NCI-H146 (cell line): ENCODE measurements at places on chromosomes 2 and 18.

- DNase-seq = peak; percentile 13
Measured at GRCh38 chr18:45245091-45245511, 370.2 kb upstream of the SLC14A2 start.

- no peak for DNase-seq
Measured at GRCh38 chr2:55973673-55974072, 50.1 kb upstream of the EFEMP1 start.

DNA sequence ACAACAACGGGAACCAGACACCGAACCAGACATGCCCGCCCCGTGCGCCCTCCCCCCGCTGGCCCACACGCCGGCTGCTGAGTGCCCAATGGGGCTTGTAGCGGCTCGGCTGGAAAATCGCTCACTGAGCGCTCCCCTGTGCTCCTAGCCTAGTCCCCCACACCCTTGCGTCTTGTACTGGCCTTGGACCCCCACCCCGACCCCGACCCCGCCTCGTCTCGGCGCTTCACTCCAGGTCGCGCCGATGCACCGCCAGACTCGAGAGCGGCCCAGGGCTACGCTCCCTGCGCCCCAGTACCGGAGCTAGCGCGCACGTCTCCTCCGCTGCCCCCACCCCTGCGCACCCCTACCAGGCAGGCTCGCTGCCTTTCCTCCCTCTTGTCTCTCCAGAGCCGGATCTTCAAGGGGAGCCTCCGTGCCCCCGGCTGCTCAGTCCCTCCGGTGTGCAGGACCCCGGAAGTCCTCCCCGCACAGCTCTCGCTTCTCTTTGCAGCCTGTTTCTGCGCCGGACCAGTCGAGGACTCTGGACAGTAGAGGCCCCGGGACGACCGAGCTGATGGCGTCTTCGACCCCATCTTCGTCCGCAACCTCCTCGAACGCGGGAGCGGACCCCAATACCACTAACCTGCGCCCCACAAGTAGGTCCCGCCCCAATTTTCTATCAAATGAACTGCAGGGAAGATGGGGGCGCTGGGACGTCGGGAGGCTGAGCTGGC is 1.5 kb downstream of the GAD1 start:
- no peak for DNase-seq

DNA sequence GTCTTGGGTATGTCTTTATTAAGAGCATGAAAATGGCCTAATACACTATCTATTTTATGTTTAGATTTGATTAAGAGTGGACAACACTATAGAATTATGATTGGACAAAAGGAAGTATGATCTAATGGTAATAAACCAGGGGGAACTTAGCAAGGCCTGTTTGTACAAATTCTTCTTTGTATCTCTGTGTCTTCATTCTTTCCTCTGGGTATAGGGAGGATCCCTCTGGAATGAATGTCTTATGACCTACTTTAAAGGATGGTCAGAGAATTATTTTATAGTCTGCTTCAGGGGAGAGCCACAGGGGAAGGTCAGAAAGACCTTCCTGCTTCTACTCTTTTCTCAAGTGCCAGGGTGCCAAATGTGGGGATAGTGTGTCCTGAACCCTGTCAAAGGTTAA is 42.8 kb upstream of the FANCL start:
- no peak for DNase-seq

GRCh38 chr2:73999881-74000597 is 15.3 kb downstream of the TET3 start:
- no peak for DNase-seq

DNA sequence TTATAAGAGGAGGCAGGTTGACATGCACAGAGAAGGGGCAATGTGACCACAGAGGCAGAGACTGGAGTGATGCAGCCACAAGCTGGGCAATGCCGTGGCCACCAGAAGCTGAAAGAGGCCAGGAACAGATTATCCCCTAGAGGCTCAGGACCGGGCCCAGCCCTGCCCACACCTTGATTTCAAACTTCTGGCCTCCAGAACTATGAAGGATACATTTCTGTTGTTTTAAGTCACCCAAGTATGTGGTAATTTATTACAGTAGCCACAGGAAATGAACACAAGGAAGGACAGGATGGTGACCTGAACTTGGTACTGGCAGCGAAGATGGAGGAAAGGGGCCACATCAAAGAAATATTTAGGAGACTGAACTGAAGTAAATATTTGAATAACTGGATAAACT is 66.8 kb upstream of the RIOK3 start:
- DNase-seq = no peak

DNA sequence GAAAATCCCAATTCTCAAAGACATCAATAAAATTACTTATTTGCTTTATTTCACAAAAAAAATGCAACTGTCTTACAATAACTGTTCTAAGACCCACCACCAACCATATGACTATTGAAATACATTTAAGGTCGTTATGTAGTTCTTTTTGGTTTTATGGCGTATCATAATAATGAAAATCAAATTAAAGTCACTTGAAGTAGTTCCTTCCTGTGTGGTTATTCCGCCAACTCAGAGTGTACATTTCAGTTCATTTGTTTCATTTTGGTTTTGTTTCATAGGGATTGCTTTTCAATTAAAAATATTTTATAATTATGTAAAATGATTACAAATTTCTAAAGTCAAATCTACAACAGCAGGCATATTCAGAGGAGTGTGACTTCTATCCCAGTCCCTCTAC is 45.9 kb upstream of the AAK1 start:
- DNase-seq = no peak

- peak; percentile 75 for DNase-seq
Measured at GRCh38 chr18:10202845-10203321, 251.6 kb upstream of the APCDD1 start.

DNA sequence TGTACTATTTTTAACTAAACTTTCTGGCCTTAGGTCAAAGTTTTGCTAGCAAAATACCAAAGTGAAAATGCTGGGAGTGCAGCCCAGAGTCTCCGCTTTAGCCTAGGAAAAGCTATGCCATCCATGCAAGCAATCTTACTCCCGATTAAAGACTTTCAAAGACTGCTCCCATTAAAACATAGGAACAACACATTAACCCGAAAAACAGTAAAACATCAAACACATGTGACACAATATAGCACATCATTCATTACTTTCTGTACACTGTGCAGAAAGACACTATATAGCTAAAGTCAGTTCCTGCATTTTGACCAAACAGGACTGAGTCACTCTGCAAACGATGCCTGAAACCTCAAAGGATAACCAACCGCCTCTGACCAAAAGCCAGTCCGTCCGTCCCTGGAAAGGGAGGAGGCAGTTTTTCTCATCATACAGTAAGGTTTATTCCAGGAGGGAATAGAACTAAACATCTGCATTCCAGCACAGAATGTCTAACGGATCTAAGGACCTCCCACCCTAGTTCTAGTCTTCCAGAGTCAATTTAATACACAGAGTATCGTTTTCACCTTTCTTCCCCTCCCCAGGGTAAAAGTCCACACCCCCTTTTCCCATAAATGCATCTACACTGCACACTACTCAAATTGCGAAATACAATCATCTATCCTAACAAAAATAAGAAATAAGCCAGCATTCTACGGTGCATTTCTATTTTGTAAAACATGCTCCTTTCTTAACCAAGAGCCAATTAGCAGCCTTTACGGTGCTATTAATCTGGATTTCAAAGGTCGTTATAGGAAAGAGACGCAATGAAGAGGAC is 1.7 kb downstream of the ROCK2 start:
- DNase-seq = peak; percentile 25

- no peak for DNase-seq
Measured at GRCh38 chr2:238903141-238903540, 55.3 kb downstream of the TWIST2 start.

DNA sequence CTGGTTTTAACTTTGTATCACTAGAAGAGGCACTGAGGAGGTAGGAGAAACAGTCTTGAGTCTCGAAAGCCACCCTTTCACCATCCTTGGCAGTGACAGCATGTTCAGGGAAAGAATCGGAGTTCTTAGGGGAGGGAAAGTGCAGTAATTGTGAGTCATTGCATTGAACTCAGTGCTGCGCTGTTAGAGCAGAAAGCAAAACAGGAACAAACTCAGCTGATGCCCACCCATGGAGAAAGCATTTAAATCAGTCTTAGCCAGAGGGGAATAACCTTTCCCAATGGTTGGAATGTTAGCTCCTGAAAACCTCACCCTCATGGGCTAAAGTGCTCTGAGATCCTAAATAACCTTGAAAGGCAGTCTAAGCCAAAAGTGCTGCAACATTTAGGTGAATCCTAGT is 845.6 kb upstream of the CNTNAP5 start:
- no peak for DNase-seq

GRCh38 chr2:139478165-139478914 is 698.1 kb upstream of the NXPH2 start:
- peak; percentile 49 for DNase-seq

GRCh38 chr2:96963316-96963715 is 23.1 kb downstream of the FAM178B start:
- DNase-seq = peak; percentile 23

GRCh38 chr2:195608768-195609454 is 48.1 kb upstream of the SLC39A10 start:
- no peak for DNase-seq

DNA sequence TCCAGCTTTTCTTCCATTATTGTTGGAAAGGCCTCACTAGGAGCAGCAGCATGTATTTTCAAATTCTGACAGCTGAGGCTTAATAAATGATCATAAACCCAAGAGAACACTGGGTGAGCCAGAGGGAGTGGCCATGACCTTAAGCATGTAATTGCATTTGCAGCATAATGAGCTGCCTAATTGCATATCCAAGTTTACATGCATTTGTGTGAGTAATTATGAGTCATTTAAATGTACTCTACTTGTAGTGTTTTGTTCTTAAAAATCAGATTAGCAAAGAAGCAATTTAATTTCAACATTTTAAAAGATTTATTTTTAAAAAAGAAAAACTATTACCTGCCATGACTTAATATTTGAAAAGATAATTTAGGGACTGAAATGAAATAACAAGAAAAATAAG is 74.8 kb downstream of the NOL10 start:
- DNase-seq = no peak

- DNase-seq = no peak
Measured at GRCh38 chr2:148906124-148906523, 31.1 kb downstream of the KIF5C start.

GRCh38 chr2:24509425-24509824 is 18.4 kb downstream of the NCOA1 start:
- DNase-seq = no peak

GRCh38 chr18:12946549-12947284 is 1.1 kb upstream of the SEH1L start:
- DNase-seq = peak; percentile 80

- DNase-seq = peak; percentile 67
Measured at GRCh38 chr2:287471-287885, 413 bp downstream of the ALKAL2 start.

- DNase-seq = no peak
Measured at GRCh38 chr2:158973116-158973956, 4.9 kb downstream of the TANC1 start.

GRCh38 chr18:73511771-73512503 is 635.7 kb downstream of the FBXO15 start:
- DNase-seq = peak; percentile 37

- no peak for DNase-seq
Measured at GRCh38 chr18:25814841-25815458, 275.5 kb downstream of the SS18 start.

- no peak for DNase-seq
Measured at GRCh38 chr2:206028101-206028500, 57.9 kb downstream of the INO80D start.

GRCh38 chr2:193518041-193518817 is 1323.5 kb upstream of the TMEFF2 start:
- DNase-seq = no peak

GRCh38 chr2:134375935-134376334 is 122.1 kb downstream of the MGAT5 start:
- DNase-seq = peak; percentile 43

DNA sequence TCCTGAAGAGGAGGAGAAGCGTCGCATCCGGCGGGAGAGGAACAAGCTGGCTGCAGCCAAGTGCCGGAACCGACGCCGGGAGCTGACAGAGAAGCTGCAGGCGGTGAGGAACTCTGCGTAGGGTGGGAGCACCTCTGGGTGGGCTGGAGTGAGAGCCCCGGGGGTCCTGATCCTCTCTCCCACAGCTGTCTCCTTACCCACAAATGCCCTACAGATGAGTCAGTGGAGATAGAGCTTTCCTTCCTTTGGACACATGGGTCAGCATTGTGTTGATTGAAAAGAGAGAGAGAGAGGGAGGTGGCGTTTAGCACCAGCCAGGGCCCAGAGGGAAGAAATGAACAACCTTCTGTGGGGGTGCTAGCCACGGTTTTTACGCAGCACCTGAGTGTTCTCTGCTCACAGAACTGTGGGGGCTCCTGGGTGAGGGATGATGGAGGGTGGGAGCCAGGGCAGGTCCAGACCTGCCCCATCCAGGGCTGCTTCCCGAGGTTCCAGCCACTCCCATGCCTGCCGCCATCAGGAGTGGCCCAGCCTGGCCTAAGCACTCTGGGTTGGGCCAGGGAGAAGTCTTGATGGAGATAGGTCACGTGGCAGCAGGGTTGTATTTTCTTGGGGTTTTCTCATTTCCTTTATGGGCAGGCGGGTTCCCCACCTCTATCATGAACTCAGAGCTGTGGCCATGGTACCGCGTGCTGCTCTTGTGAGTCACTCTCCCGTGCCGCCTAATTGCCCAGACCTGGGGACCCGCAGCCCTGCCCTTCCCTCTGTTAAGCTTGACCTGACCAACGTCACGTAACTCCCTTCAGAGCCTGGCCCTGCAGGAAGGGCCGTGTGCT is 16.3 kb downstream of the FOSL2 start:
- no peak for DNase-seq
